ENCODE measurements at places on chromosomes 2 and 18.

DNA sequence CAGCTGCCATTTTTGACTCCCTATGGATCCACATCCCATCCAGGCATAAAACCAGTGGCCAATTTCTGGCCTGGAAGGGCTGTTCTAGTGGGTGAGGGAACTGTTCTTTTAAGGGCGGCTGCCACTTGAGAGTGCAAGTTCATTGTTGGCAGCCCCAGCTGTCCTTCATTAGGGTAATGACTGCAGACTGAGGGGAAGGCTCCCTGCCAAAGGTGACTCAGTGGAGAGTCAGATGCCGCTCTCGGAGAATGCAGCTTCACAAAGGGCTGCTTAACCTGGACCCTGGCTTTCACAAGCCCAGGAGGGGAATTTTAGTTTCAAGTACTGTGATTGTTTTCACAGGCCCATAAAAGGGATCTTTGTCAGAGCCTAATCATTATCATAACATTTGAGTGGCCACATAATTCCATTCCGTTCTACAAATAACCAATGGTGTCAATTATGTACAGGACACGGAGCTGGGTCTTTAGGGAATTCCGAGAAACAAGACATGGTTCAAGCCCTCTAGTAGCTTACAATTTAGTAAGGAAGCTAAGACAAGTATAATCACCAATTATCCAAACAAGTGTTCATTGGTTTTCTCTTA, 235.7 kb downstream of the CDCA7 start:
- DNase-seq, result no peak

GRCh38 chr2:140257692-140258300, 1477.6 kb upstream of the NXPH2 start:
- DNase-seq, result no peak

DNA sequence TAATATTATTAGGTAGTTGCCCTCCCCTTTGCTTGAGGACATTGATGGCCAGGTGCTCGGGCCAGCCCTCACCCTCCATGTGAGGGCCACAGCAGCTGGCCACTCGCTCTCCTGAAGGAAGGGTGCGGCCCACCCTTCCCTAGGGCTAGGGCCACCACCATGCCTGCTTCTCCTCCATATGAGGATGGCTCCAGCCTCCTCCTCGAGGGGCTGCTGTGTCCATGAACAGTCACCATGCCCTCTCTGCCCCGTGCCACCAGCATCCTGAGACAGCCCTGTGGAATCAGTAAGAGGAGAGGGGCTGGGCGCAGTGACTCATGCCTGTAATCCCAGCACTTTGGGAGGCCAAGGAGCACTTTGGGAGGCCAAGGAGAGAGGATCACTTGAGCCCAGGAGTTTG, 2.4 kb downstream of the GPR17 start:
- no peak for DNase-seq

DNA sequence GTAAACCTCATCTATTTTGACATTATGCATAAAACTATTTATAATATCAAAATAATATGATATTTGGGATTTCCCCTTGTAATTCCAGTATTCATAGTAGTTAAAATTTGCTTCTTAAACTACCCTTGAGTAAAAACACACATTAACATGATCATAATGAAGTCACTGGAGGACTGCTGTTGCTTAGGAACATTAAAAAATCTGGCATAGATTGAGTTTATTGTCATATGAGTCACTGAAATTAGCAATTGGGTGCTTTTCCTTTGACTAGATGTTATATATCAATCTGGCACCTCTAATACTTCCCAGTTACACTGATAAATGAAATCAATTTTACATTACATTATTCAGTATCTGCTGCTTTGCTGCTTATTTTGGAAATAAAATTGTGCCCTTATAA, 57.0 kb upstream of the ZC3H15 start:
- DNase-seq, result no peak

DNA sequence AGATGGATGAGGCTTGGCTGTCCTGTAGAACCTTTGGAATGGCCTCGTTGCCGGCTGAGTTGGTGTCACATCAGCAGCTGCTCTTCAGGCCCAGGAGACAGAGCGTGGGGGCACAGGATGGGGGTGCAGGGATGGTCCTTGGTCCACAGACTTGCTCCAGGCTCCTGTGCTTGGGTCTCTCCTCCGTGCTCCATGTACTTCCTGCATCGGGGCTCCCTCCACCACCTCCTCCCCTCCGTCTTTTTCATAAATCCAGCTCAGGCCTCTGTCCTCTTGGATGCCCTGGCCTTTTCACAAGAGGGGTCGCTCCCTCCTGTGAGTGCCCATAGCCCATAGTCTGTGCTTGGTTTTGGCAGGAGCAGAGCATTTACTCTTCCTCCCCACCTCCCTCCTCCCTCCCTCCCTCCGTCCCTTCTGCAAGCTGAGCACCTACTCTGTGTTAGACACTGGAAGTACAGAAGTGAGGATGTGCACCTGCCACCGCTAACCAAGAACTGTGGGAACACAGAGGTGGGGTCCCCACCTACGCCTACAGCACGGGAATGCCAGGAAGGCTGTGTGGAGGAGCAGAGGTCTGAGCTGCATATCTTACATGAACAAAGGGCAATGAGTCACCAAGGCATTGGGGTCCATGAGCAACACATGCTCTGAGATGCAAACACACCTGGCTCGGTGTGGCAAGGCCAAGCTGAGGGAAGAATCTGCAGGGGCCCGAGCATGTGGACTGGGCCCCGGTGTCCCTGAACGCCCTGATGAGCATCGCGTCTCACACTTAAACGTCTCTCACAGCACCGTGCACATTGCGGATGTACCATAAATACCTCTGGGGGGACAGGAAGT, 458.7 kb upstream of the HS6ST1 start:
- no peak for DNase-seq

GRCh38 chr2:103293742-103294077, 531.9 kb downstream of the TMEM182 start:
- no peak for DNase-seq

DNA sequence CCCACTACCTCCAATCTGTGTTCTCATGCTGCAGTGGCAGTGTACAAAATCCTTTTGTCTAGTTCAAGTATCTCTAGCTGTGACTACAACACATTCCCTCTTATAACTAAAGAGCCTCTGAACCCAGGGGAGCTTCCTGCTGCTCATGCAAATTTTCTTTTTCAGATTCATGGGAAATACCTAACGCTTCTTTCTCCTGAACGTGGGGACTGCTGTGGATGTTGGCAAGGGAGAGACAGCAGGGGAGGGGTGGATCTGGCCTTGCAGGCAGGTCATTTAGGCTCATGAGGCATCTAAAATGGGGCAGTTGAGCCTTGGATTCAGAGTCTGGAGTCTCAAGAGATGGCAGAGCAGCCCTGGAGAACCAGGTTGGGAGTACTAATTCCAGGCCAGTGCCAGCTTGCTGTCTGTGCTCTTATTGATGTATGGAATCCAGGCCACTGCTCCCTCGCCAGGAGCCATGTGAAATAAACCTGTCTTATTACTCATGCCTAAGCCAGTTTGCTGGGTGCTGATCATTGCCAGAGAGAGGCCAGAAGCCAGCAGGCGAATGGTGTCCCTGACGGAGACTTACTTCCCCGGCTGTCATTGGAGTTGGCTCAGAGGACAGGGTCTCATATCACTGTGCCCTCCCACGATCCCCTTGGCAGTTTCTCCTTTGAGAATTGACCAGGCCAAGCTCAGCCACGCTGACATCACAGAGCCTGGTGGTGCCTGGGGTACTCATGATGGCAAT, 29.2 kb upstream of the TNP1 start:
- DNase-seq, result no peak

- no peak for DNase-seq
These were observed 70.0 kb downstream of the NAB1 start for GRCh38 chr2:190718652-190719526.

- DNase-seq, result no peak
These were observed 15.8 kb downstream of the NABP1 start for GRCh38 chr2:191693778-191694177.

DNA sequence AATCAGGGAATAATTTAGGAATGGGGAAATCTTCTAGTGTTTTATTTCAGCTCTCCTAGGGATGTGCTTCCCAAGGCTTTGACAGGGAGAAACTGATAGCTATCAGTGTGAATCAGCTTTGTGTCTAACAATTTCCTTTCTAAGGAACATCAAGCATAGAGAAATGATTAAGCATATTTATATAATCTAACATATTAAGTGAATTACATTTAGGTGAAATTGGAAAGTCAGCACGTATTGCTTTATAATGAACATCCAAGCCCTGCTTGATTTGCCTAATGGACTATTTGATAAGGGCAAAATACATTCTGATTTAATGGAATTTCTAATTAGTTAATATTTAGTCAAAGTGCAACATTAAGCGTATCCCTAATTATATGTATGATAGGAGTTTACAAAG, 19.5 kb upstream of the TSPYL6 start:
- no peak for DNase-seq

GRCh38 chr2:158666969-158667368, 128.1 kb upstream of the DAPL1 start:
- DNase-seq, result no peak
